ENCODE measurements at places on chromosomes 11 and 22.

DNA sequence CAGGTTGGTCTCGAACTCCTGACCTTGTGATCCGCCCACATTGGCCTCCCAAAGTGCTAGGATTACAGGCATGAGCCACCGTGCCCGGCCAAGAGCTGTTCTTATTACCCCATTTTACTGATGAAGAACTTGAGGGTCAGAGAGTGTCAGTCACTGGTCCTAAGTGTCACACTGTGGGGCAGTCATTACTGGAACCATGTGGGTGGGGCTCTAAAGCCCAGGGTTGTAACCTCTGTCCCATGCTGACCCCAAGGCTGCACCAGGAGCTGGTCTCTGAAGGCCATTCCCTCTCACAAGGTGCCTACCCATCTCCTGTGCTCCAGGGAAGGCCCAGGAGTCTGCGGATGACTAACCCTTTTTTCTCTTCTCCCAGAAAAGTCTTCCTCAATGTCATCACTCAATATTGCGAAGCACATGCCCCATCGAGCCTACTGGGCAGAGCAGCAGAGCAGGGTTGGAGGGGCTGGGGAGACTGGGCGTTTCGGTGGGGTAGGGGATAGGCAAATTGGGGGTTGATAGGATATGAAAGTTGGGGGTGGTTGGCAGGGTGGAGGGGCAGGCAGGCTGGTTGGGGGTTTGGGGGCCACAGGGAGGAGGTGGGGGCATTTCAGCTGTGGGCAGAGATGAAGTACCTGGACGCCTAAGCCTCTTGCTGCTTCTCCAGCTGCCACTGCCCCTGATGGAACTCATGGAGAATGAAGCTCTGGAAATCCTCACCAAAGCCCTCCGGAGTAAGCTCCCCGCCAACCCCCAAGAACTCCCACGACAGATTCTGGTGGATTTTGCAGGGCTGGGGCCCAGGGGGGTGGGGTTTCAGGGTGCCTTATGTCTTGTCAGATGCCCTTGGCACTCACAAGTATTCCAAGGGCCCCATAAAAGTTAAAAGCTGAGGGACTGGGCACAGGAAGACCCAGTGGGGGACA lies 2.0 kb upstream of the ESRRA start:
- DNase-seq, result no peak

DNA sequence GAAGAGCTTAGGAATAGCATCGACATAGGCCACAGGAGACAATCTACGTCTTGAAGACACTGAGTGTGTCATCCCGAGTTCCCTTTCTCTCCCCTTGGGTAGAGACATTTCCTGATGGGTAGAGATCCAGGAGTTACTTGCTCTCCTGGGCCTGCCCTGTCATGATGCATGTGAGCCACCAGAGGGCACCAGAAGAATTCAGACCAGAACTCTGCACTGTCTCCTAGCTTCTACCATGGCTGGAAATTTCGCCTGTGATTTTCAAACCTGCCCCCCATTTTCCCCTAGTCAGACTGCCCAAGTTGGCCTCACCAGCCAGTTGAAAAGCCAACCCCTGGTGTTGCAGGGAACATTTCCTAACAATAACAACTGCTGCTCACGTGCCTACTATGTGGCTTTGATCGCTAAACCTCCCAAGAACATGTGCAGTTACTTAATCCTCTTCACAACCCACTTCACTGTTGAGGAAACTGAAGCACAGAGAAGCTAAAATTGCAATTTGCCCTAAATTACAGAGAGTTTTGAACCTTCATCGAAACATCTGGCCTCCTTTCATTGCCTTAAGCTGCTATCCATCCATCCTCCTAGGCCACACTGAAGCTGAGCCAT lies 47.2 kb downstream of the C11orf58 start:
- peak; percentile 21 for DNase-seq

DNA sequence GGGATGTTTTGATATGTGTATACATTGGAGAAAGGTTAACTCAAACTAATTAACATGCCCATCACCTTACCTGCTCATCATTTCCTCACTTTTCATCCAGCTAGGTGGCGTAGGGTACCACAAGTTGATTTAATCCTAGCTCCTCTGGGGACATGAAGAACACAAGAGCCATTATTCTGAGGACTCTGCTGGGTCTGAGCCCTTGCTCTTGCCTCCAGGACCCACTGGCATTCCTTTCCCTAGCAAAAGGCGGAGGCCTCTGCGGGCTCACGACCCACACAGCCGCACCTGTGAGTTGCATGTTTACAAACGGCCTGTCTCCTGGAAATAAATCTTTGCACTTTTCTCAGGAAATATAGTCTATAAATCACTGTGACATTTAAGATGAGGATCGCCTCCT lies 871.9 kb downstream of the TBC1D22A start:
- no peak for DNase-seq

- DNase-seq, result no peak
Measured at GRCh38 chr11:824292-824880, 3.3 kb upstream of the CRACR2B start.

GRCh38 chr11:111376181-111376871 lies 2.7 kb downstream of the POU2AF1 start:
- DNase-seq, result no peak

- DNase-seq, result no peak
Measured at GRCh38 chr11:12239804-12240371, 129.5 kb downstream of the MICAL2 start.

DNA sequence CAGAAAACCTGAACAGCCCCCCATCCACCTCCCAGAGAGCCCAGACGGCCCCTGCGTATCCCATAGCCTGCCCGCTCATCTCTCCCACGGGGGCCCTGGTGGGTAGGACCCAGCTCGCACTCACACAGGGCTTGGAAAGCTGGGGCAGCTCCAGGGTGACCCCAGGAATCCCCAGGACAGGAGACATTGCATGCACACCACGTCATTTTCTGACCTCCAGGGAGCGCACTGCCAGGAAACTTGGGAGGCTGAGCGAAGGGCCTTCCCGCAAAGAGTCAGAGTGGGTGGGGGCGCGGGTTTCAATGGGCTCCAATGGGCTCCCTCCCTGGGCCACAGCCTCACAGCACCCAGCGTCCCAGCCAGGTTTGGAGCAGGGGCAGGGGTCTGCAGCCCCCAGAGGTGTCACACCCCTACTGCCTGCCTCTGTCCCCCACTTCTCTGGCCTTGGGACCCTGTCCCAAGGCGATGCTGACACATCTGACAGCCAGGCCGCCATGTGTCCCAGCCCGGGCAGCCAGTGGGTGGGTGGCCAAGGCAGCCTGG lies 8.2 kb upstream of the SYT8 start:
- DNase-seq, result no peak

- no peak for DNase-seq
Measured at GRCh38 chr22:41781507-41781906, 19.0 kb upstream of the CCDC134 start.

DNA sequence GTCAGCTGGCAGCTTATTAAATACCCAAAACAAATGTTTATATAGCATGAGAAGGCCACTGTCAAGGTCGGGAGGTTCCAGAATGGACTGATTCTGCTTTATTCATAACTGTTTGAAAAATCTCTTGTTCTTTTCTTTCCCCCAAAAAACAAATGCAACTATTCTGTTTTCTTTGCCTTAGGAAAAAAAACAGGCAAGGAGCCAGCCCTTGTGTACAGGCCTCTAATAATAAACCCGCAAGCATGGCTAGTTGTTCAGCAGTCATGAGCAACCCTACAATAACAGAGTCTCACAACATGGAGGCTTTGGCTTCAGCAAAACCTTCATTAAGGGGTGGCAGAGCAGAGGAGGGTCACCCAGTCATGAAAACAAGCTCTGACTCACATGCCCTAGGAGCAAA lies 191.7 kb downstream of the KIRREL3 start:
- no peak for DNase-seq

- DNase-seq, result no peak
Measured at GRCh38 chr22:46674906-46675305, 54.7 kb downstream of the GRAMD4 start.

- DNase-seq, result no peak
Measured at GRCh38 chr11:6452219-6452618, 11.4 kb upstream of the HPX start.

DNA sequence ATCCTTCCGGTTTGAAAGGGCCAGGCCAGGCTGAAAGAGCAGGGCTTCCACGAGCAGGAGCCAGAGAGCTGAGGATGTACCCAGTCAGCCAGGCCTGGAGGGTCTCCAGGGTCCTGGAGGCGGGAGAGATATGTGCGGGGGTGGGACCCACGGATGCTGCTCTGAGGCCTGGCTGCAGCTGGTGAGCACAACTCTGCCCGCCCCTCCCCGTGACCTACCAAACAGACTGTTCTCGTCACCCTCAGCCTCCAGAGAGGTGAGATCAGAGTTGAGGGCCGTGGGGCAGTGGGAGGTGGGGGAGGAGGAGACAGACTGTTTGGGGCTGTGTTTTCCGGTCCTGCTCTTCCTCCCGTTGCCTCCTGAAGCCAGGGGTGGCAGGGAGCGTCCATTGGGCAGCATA lies 42.2 kb downstream of the TRIOBP start:
- DNase-seq, result no peak

DNA sequence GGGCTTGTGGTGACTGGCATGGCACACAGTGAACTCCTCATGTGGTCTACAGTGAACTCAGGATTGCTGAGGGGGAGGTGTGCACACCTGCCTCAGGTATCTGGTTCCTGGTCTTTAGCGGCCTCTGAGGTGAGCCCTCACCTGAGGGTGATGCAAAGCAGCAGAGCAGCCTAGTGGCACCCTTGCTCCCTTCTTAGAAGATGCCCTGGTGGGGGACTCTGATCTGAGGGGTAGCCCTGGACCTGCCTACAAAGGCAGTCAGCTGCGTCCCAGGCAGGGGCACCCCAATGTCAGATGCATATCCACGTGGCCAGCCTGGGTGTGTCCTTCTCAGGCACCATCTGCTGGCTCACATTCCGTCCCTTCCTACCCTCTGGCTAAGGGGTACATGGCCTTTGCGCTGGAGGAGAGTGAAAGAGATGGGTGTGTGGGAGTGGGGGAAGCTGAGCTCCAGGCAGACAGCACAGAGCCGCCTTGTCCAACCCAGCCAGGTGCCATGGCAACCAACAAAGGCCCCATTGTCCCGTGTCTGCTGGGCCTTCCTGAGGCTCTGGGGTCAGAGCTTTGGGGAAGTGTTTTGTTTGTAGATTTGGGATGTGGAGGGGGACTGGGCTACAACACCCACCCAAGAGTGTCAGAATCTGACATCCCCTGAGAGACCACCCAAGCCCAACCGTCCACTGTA lies 5.8 kb downstream of the PLEKHB1 start:
- no peak for DNase-seq

DNA sequence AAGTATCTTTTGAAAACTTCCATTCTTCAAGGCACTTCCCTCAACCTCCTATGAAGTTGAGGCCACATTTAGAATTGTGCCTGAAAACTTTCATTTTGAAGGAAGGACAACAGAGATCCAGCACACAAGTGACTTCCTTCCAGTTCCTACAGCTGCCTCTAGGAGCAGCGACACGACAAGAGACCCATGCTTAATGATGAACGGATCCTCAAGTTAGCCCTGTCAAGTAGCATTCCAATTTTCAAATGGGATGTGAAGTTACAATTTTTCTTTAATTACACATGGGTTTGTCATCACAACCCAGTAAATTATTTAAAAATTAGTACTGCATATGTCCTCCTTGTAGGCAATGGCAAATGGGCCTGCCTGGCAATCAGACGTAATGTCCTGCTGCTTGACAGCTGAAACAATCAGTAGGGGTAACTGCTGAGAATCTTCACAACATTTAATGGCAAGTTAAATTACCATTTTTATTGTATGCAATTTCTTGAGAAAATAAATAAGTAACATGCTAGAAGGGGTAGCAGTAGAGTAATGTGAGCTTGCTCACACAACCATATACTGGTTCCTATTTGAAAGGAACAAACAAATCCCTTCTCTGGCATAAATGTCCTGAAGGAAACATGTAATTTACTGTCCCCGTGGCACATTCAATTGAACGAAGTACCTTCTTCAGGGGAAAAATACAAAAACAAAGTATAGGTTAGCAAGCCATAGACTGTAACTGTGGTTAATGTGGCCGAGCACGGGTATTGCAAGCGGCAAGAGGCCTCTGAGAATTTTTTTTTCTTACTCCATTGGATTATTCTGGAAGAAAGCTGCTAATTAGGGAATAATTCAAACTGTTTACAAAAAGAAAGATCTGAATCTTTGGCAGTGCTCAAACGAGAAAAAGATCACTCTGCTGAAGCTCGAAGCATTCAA lies 288.3 kb downstream of the CADM1 start:
- no peak for DNase-seq

GRCh38 chr11:65925397-65925796 lies 6.2 kb downstream of the DRAP1 start:
- no peak for DNase-seq

DNA sequence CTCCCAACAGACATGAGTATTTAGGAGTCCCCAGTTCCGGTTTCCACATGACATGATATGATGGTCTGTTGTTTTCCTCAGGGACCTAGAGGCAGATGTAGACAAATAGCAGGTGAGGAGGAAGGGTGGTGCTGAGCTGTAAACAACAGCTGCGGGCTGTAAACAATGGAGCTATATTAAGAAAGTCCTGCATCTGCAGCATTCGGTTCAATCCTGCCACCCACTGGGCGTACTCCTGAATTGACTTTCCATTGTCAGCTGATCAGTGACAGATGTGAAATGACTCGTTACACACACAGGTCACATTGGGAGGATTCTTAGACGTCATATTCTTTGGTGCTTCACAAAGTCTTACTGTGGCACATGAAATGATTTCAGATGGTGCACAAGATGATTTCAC lies 26.8 kb upstream of the RAG1 start:
- no peak for DNase-seq

GRCh38 chr11:101863361-101863760 lies 51.4 kb upstream of the CEP126 start:
- DNase-seq, result no peak

DNA sequence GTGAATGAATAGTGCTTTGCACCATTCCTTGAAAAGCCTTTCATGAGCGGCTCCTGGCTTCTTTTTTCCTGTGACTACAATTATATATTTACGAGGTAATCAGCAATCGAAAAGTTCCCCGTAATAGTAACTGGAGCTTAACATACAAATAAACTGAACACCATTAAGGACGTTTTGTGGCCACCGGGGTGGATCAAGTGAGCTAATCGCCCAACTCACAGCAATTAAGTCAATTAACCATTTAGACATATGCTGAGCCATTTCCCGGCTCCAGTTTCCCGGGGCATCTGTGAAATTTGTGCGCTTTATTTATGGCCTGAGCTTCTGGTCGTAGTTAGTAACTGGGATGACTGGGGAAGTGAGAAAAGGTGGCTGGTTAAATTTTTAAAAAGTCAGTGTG lies 465.2 kb downstream of the MIAT start:
- no peak for DNase-seq
